Peyer's patch (tissue), 4 donors: ENCODE measurements at places on chromosomes 5 and 9. TPM values are rescaled to one million over a fixed set of nuclear protein-coding genes. Genes with fewer than 3 reads are reported as not detected.

GRCh38 chr5:17346811-17347210 is 129.4 kb downstream of the BASP1 start:
- no peak overlapping the region for H3K4me3 ChIP-seq
- no peaks in the 10 kb centered on the region for H3K27me3 ChIP-seq
- H3K4me1 ChIP-seq: no peaks in the 10 kb centered on the region
- H3K36me3 ChIP-seq: no peaks in the 10 kb centered on the region

GRCh38 chr9:123283048-123283408 is 14.6 kb upstream of the STRBP start:
- H3K36me3 ChIP-seq: no peaks in the 10 kb centered on the region
- no peaks in the 10 kb centered on the region for H3K4me1 ChIP-seq
- H3K27me3 ChIP-seq: no peaks in the 10 kb centered on the region
- H3K27ac ChIP-seq: no peak overlapping the region

GRCh38 chr5:7668161-7668560 is 182.8 kb downstream of the CFAP90 start:
- H3K4me3 ChIP-seq: no peak overlapping the region
- no peaks in the 10 kb centered on the region for H3K36me3 ChIP-seq
- H3K27ac ChIP-seq: no peak overlapping the region
- H3K27me3 ChIP-seq: no peaks in the 10 kb centered on the region
- no peaks in the 10 kb centered on the region for H3K4me1 ChIP-seq
- DNase-seq: no peak

ZBED3 gene
- total RNA-seq: 4.1 TPM

- peak overlapping the region; percentile 44 for H3K27ac ChIP-seq
- H3K27me3 ChIP-seq: no peaks in the 10 kb centered on the region
- peaks cover 9% of the 10 kb centered on the region for H3K36me3 ChIP-seq
- DNase-seq: peak; percentile 63
These were observed 41.6 kb upstream of the ZNF300 start for GRCh38 chr5:150946351-150946905.

DNA sequence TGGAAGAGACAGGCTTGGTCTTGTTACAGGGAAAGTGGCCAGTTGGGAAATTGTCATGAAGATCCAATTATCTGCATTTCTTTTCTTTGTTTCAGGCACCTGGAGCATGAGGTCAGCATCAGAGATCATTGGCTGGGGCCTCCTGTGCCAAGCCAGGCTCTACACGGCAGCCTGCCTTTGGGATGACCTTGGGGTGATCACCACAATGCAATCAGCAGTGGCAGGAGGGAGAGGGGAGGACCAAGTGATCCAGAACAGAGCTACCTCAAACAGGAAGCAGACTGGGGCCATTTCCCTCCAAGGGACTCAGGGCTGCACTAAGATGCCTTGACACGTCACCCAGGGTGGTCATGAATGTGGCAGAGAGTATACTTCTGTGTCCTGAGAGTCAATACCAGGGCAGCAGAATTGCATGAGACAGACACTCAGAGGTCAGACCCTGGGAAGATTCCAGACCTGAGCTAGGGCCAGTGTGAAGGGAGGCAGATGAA is 8.9 kb downstream of the SMIM23 start:
- no peak overlapping the region for H3K27ac ChIP-seq
- no peak overlapping the region for H3K4me3 ChIP-seq
- no peaks in the 10 kb centered on the region for H3K36me3 ChIP-seq

DNA sequence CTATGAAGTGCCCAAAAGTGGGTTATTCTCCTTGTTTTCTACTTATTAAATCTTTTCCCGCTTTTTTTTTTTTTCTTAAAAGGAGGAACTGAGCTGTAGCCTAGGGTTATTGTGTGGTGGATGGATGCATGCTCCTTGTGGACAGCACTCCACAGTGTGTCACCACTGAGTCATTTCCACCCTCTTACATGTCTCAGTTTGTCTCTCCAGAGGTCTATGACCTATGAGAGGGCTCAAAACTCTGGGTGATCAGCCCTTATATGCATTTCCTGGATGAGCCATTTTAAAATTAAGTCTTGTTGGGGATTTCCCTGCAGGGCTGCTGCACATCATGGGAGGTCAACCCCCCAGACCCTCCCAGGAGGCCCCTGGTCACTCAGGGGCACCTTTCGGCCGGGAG is 102.2 kb upstream of the MOCS2 start:
- no peaks in the 10 kb centered on the region for H3K4me1 ChIP-seq
- DNase-seq: no peak
- no peak overlapping the region for H3K27ac ChIP-seq

- no peak overlapping the region for H3K4me3 ChIP-seq
- no peaks in the 10 kb centered on the region for H3K27me3 ChIP-seq
- no peaks in the 10 kb centered on the region for H3K36me3 ChIP-seq
- peak; percentile 79 for DNase-seq
These were observed 11.7 kb upstream of the IRF1 start for GRCh38 chr5:132501961-132502931.

FYB1 gene
- total RNA-seq: 12.1 TPM

- no peaks in the 10 kb centered on the region for H3K36me3 ChIP-seq
- no peak overlapping the region for H3K4me3 ChIP-seq
- H3K4me1 ChIP-seq: peaks cover 9% of the 10 kb centered on the region
- no peaks in the 10 kb centered on the region for H3K27me3 ChIP-seq
- DNase-seq: peak; percentile 36
These were observed 41.9 kb upstream of the SAP30L start for GRCh38 chr5:154403776-154404387.

DNA sequence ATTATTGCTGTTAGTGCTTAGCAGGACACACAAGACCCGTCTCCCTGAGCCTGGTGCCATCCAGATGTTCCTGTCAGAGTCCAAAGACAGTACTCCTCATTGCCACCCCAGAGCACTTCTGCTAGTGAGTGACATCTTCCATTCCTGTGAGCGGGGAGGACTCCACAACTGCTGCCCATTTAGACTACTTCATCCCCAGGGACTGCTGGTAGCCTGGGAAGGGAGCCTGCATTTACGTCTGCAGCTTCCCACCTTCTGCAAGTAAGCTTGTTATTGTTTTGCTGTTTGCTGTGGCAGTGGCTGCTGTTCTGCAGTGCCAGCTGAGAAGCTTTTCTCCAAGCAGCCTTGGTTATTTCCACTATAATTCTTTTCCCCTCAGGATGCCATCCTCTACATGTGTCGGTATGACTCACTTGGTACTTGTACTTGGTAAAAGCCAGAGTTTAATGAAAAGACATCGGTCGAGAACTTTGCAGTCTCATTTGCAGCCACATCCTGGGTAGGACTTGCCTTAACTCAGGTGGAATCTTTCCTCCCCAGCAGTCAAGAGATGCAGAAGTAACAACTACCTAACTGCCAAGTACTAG is 10.6 kb upstream of the MAP1B start:
- no peaks in the 10 kb centered on the region for H3K36me3 ChIP-seq
- H3K4me1 ChIP-seq: no peaks in the 10 kb centered on the region
- no peak for DNase-seq
- no peak overlapping the region for H3K27ac ChIP-seq
- H3K27me3 ChIP-seq: no peaks in the 10 kb centered on the region
- H3K4me3 ChIP-seq: no peak overlapping the region

DNA sequence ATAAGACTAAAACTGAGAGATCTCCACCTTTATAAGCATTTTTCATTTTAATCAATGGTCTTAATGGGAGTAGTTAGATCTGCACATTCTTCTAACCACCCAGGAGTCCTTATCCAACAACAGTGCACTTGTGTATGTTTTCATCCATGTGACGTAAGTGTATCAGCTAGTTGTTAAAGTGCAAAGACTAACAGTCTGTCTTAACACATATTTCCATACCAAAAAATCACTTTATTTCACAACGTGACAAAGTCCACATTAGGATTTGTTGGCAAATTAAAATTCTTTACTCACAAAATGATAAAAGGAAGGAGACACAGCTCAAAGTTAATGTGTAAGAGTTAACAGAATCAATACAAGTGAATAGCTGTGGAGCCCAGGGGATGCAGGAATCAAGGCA is 1.9 kb upstream of the SMC2 start:
- no peak overlapping the region for H3K4me3 ChIP-seq
- DNase-seq: no peak

DNA sequence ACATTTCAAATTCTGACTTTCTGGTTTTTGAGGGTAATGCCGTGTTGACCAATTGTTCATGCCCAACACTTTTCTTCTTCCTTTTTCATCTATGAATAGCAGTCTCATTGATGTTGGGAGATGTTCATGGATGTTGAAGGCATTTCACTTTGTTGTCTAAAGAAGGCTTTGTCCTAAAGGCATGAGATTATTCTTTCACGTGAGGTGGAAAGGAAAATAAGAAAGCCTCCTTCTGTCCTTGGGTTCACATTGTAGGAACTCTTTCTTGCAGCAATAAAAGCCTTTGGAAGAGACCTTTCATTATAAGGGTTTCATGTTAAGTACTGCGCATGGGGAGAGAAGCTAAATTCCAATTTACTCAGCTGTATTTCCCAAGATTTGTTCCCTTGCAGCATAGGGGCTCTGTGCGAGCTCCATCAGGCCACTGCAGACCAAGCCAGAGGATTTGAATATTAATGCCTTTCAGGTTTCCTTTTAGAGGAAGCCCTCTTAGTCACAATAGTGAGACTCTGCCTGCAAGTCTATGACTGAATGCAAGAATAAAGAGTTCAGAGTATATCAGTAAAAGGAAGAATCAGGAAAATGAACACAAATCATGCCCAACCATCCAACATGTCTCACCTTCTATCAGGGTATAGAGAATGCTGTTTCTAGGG is 274.6 kb downstream of the TMEM38B start:
- no peaks in the 10 kb centered on the region for H3K36me3 ChIP-seq
- no peak overlapping the region for H3K27ac ChIP-seq
- no peak overlapping the region for H3K4me3 ChIP-seq
- no peak for DNase-seq
- H3K4me1 ChIP-seq: no peaks in the 10 kb centered on the region
- no peaks in the 10 kb centered on the region for H3K27me3 ChIP-seq

FAM169A gene
- total RNA-seq: 2.3 TPM

GRCh38 chr9:69215774-69216485 is 41.9 kb downstream of the TJP2 start:
- H3K36me3 ChIP-seq: no peaks in the 10 kb centered on the region
- no peak for DNase-seq
- H3K4me1 ChIP-seq: no peaks in the 10 kb centered on the region
- no peak overlapping the region for H3K27ac ChIP-seq
- H3K27me3 ChIP-seq: no peaks in the 10 kb centered on the region

GRCh38 chr9:70061776-70062175 is 18.1 kb downstream of the MAMDC2 start:
- no peaks in the 10 kb centered on the region for H3K27me3 ChIP-seq
- no peaks in the 10 kb centered on the region for H3K4me1 ChIP-seq
- H3K36me3 ChIP-seq: no peaks in the 10 kb centered on the region
- no peak overlapping the region for H3K27ac ChIP-seq

DNA sequence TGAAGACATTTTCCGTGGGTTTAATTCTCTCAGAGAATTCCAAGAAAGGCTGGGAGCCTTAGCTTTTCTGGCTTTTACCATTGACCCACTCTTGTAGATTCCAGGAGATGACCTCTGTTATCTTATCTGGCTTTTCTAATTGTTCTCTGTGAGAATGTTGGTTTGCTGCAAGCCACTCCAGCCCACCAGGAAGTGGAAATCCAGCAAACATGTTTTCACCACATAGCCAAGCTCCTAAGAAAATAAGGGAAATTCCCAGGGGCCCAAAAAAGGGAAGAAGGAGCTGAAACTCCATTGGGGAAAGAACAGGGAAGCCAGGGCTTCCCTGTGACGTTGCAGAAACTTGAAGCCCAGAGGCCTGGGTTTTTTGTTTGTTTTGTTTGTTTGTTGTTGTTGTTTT is 19.7 kb downstream of the GPR107 start:
- DNase-seq: no peak
- H3K4me1 ChIP-seq: no peaks in the 10 kb centered on the region
- H3K36me3 ChIP-seq: peaks cover 27% of the 10 kb centered on the region
- no peak overlapping the region for H3K27ac ChIP-seq
- no peak overlapping the region for H3K4me3 ChIP-seq
- no peaks in the 10 kb centered on the region for H3K27me3 ChIP-seq

GRCh38 chr9:126630458-126631237 is 16.9 kb downstream of the LMX1B start:
- no peak for DNase-seq
- no peaks in the 10 kb centered on the region for H3K36me3 ChIP-seq
- peaks cover 4% of the 10 kb centered on the region for H3K4me1 ChIP-seq
- no peaks in the 10 kb centered on the region for H3K27me3 ChIP-seq

- no peaks in the 10 kb centered on the region for H3K4me1 ChIP-seq
- H3K27ac ChIP-seq: no peak overlapping the region
- H3K36me3 ChIP-seq: no peaks in the 10 kb centered on the region
- DNase-seq: no peak
- H3K4me3 ChIP-seq: no peak overlapping the region
These were observed 436.5 kb downstream of the KIAA0825 start for GRCh38 chr5:94181895-94182294.

DNA sequence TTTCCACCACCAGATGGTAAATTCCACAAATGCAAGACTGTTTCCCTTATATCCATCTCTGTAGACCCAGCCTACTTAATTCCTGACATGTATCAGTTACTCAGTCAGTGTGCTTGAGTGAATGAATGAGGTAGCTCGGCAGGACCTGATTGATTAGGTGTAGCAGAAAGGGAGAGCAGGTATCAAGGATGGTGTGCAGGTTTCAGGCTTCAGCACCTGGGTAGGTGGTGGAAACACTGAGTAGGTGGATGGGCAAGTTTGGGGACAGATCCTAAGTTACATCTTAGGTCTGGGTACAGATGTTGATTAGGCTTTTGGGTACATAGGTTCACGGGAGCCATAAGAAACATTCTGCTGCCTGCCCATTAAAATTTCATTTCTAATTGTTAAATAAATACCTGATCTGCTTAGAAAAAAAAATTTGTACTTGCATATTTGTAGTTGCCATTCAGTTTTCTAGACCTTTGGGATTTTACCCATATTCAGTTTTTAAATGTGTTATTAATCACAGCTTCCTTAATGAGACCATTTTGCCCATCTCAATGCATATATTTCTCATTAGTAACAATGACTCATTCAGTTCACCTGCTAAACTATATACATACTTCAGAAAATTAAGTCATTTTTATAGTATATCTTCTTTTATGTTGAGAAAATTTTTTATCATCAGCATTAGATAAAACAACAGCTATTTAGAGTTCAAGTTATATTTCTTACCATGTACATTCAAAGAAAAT is 111.8 kb downstream of the INIP start:
- DNase-seq: no peak
- no peaks in the 10 kb centered on the region for H3K27me3 ChIP-seq
- H3K36me3 ChIP-seq: no peaks in the 10 kb centered on the region

- H3K4me3 ChIP-seq: peak overlapping the region; percentile 3
- H3K27me3 ChIP-seq: no peaks in the 10 kb centered on the region
- DNase-seq: peak; percentile 83
These were observed 79.9 kb downstream of the FNBP1 start for GRCh38 chr9:129962889-129963703.

TERT gene
- total RNA-seq: 1.5 TPM

- H3K27ac ChIP-seq: peak overlapping the region; percentile 17
- no peaks in the 10 kb centered on the region for H3K4me1 ChIP-seq
- DNase-seq: no peak
- H3K4me3 ChIP-seq: no peak overlapping the region
- H3K27me3 ChIP-seq: no peaks in the 10 kb centered on the region
- no peaks in the 10 kb centered on the region for H3K36me3 ChIP-seq
These were observed 117.5 kb upstream of the ZNF366 start for GRCh38 chr5:72624641-72625236.

ASS1 gene
- total RNA-seq: 761 TPM
